ENCODE measurements at places on chromosomes 11 and 22.
A peak's percentile ranks its signal among the peaks of the same experiment; 100 is the strongest.

DNA sequence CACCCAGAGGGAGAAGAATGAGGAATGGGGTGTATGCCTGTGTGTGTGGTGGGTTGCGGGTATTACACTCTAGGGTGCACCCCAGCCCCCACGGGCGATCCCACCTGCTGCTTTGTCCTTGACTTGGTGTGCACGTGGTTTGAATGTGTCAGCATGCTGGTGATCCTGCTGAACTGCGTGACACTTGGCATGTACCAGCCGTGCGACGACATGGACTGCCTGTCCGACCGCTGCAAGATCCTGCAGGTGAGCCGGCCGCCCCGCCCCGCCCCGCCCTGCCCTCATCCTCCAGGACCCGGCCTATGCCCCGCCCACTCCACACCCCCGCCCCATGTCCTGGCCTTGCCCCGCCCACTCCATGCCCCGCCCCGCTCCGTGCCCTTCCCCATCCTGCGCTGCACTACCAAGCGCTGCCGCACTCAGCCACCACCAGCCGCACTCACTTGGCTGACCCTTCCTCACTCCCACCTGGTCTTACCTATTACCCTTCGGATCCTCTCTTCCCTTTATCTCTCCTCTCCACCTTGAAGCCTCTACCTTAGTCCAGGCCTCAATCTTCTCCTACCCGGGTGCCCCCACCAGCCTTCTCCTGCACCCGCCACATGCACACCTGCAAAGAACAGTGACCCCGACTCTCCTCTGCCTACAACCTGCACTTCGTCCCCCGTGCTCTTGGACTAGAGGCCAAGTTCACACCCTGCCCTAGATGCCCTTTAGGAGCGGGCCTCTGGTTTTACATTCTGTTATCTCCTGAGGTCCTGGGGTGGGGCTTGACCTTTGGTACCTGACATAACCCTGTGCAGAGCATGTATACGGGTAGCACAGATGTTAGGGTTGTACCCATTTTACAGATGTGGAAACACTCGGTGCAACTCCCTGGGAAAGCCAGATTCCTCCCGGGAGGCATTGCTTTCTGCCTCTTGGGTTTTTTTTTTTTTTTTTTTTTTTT, 27.7 kb downstream of the CACNA1I start:
- DNase-seq: peak; percentile 20

- DNase-seq: no peak
Observed at GRCh38 chr11:117520201-117520600, 192.5 kb downstream of the CEP164 start.

- DNase-seq: no peak
Observed at GRCh38 chr11:3865388-3866193, 10.1 kb downstream of the STIM1 start.

DNA sequence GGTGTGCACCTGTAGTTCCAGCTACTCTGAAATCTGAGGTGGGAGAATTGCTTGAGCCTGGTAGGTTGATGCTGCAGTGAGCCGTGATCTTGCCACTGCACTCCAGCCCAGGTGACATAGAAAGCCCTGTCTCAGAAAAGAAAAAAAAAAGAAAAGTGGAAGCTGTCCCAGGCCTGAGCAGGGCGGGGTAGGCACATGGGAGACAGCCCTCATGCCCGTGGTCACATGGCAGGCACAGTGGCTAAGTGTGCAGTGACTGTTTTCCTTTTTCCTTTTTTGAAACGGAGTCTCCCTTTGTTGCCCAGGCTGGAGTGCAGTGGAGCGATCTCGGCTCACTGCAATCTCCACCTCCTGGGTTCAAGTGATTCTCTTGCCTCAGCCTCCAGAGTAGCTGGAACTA, 7.8 kb downstream of the OTUB1 start:
- DNase-seq: no peak

DNA sequence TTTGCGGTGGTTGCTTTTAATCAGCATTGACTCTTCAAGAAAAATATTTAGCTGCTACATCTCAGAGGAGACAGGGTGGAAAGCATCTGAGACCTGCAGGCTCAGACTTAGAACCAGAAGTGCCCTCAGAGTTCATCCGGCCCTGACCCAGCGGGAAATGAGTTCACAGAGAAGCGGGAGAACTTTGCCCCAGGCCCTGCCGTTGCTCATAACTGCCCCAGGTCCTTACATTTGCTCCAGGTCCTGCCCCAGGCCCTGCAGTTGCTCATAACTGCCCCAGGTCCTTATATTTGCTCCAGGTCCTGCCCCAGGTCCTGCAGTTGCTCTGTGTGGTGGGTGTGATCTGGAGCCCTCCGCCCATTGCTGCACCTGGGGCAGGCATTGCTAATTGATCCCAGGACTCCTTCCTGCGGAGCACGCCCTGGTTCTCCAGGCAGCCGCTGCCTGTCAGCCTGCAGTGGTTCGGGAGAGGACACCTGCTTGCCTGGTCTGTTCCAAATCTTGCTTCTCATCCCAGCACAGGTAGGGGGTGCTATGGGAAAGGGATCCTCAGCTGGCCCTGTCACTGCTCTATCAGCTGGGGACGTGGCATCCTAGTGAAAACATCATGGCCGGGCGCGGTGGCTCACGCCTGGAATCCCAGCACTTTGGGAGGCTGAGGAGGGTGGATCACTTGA, 58.1 kb upstream of the PPP6R3 start:
- no peak for DNase-seq

- DNase-seq: no peak
Observed at GRCh38 chr22:38397189-38398085, 57.6 kb downstream of the KCNJ4 start.

GRCh38 chr11:113073290-113073953, 112.2 kb downstream of the NCAM1 start:
- DNase-seq: no peak

GRCh38 chr22:44304354-44304753, 8.4 kb downstream of the SHISAL1 start:
- DNase-seq: no peak

DNA sequence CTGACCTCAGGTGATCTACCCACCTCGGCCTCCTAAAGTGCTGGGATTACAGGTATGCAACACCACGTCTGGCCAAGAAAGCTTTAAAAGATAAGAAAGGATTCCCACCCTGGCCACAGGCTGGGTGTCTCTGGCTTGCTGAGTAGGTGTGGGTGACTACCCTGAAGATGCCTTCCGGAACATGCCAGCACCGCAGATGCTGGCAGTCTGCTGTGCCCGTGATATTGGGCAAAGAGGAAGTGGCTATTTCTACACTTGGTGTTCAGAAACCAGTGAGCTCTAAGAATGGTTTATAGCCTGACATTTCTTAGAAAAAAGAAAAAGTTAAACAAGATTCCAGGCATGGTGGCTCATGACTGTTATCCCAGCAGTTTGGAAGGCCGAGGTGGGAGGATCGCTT, 6.1 kb downstream of the MRPL11 start:
- DNase-seq: no peak

GRCh38 chr11:19838994-19839768, 126.5 kb downstream of the NAV2 start:
- no peak for DNase-seq

DNA sequence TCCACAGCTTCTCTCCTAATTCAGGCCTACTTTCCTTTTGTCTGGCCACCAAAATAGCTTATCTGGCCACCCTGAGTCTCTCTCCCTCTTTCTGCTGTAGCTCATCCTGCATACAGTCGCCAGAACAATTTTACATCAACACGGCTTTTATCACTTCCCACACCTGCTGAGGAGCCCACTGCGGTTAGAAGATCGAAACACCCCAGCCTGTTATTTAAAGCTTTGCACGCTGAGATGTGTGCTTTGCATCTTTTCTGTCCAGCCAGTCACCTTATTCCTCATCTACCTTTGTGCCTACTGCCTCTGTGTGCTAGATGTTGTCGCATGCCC, 96.0 kb downstream of the COMMD9 start:
- DNase-seq: no peak

DNA sequence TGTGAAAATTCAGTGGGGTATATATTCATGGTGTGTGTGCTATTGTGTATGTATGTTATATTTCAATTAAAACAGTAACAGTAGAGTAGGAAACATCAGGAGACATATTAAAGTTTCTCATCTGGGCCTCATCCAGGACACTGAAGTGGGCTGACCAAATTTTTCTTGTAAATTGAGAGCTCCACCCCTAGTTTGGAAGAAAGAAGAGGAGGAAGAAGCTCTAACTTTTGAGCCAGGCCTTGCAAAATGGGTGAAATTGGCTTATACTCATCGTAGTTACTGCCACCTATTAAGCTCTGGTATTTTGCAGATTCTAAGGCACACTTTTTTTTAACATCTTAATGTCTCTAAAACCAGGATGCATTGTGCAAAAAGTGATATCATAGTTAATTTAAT, 33.7 kb downstream of the TSPAN18 start:
- DNase-seq: no peak

DNA sequence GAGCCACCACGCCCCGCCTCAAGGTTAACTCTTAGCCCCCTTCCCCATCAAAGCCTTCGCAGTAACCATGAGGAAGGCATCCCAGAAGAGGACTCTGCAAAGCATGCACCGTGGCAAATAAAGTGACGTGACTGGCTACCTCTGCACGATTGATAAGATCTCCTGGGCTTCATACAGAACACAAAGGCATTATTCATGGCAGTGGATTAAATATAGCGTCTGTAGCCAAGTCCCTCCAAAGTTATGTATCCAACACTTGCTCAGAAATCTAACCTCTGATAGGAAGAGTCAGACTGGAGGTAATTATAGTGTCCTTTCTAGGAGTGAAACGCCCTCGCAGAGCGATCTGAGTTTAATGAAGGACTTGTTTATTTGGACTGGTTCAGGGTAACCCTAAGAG, 22.4 kb downstream of the CPT1A start:
- no peak for DNase-seq

DNA sequence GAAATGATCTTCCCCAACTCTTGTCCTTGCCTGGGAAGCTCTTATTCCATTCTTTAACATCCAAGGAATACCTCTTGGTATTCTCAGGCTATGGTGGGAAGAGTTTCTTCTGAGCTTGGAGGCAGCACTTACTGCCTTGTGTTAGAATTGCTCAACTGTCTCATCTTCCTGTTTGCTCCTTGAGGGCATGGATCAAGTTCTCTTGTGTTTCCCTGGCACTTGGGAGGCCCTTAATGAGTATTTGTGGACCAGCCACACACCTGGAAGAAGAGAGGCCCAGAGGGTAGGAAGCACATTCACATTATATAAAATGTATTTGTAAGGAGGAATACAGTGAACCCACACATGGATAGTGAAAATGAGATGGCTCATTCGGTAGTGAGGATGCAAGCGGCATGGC, 3.4 kb upstream of the SORL1-AS1 start:
- DNase-seq: no peak

- no peak for DNase-seq
Observed at GRCh38 chr11:43987384-43988039, 45.1 kb downstream of the C11orf96 start.

DNA sequence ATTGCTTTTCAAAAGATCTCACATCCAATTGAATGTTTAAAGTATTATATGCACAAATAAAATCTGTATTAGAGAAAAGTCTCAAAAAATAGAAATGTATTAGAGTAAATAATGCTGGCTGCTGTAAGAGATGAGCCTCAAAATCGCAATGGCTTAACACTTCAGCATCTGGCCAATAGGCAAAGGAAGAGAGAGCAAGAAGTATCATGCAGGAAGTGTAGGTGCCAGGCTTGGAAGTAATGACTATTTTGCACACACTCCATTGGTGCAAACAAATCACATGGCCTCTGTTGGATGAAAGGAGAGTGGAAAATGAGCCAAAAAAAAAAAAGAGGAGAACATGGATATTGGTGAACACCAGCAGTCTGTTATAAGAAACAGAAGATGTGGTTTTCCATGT, 193.0 kb upstream of the E2F8 start:
- DNase-seq: no peak

DNA sequence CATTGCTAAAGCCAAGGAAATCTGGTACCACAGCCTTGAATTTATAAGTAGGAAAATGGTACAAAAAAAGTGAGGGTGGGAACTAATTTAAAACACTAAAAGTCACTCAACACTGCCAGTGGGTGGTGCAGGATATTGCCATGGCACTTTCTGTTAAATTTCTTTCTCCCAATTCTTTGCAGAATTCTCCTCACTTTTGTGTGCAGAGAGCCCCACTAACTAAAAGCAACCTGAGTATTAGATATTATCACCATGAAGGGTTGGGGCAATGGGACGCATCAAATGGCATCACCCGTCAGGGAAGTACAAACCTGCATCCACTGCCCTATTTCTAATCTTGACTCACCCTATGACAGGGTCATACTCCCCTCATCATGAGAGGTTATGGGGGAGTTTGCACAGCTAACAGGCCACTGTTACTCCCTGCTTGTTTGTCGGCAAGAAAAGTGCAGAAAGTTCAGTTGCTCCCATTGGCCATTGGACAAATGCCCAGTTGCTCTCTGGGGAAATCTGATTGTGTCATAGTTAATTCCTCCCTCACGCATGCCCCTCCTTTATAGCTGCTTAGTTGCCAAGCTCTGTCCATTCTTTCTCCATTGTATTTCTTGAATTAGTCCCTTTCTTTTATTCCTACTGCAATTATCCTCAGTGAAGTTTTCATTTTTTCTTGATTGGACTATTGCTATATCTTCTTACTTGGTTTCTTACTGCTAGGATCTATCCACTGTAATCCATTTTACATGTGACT, 93.8 kb upstream of the BLID start:
- DNase-seq: no peak

DNA sequence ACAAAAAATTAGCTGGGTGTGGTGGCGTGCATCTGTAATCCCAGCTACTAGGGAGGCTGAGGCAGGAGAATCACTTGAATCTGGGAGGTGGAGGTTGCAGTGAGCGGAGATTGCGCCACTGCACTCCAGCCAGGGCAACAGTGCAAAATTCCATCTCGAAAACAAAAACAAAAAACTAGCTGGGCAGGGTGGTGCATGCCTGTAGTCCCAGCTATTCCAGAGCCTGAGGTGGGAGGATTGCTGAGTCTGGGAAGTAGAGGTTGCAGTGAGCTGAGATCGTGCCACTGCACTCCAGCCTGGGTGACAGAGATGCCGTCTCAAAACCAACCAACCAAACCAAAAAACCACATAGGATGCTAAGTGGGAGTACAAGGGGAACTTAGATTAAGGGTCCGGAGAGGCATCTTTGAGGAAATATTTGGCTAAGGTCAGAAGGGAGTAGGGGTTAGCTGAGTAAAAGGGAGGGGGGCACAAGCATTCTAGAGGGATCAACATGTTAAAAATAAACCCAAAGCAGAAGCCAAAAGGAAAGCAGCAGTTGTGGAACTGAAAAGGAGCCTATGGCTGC, 10.2 kb downstream of the PHF5A start:
- no peak for DNase-seq

DNA sequence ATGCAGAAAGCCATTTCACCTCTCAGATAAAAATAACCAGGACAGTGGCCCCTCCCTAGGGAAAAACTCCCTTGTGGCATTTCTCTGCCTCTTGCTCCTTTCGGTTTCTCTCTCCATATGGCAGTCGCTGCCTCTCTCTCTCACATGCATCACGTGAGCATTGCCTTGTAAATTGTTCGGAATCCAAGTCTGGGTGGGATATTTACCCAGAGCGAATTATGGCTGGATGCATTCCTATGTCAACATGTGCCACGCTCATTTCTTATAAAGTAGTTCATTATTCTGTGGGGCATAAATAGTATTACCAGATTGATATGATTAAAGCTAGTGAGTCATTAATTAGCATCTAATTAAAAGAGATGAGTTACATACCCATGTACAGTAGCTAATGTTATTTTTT, 392.9 kb downstream of the INSC start:
- DNase-seq: no peak
